Endothelial cell of coronary artery (primary cell): ENCODE measurements at places on chromosomes 5 and 9. TPM values are rescaled to one million over a fixed set of nuclear protein-coding genes. Genes with fewer than 3 reads are reported as not detected.

The SPATA31E1 gene
- total RNA-seq, result not detected in 2 replicates

The DOCK2 gene
- total RNA-seq, result 0.36 and 0.75 TPM in 2 replicates

The CBY3 gene
- 0.09 and 0.18 TPM in 2 replicates for total RNA-seq

The RFESD gene
- 1.3 and 1.7 TPM in 2 replicates for total RNA-seq

The FREM1 gene
- 0.09 and 0.18 TPM in 2 replicates for total RNA-seq

The EFNA5 gene
- total RNA-seq, result 7.6 and 11.3 TPM in 2 replicates

The TMEM174 gene
- total RNA-seq, result not detected in 2 replicates

The TTC23L gene
- total RNA-seq, result 0.09 TPM in 1 of 2 replicates, not detected in the other

The PCDHA4 gene
- 0.75 and 1.1 TPM in 2 replicates for total RNA-seq

The MSX2 gene
- 0.09 and 0.28 TPM in 2 replicates for total RNA-seq

The CCDC192 gene
- not detected in 2 replicates for total RNA-seq

The PTCD2 gene
- total RNA-seq, result 4.3 and 5.6 TPM in 2 replicates

The CDC25C gene
- 1.3 and 6.6 TPM in 2 replicates for total RNA-seq

The TRIM36 gene
- 0.36 and 0.66 TPM in 2 replicates for total RNA-seq

The C5orf58 gene
- not detected in 2 replicates for total RNA-seq

The IL13 gene
- not detected in 2 replicates for total RNA-seq

The ZNF366 gene
- 1.1 and 4.0 TPM in 2 replicates for total RNA-seq

The PGGT1B gene
- 20.4 and 21.9 TPM in 2 replicates for total RNA-seq
